ENCODE measurements at places on chromosomes 4 and X.
A peak's percentile ranks its signal among the peaks of the same experiment; 100 is the strongest.

DNA sequence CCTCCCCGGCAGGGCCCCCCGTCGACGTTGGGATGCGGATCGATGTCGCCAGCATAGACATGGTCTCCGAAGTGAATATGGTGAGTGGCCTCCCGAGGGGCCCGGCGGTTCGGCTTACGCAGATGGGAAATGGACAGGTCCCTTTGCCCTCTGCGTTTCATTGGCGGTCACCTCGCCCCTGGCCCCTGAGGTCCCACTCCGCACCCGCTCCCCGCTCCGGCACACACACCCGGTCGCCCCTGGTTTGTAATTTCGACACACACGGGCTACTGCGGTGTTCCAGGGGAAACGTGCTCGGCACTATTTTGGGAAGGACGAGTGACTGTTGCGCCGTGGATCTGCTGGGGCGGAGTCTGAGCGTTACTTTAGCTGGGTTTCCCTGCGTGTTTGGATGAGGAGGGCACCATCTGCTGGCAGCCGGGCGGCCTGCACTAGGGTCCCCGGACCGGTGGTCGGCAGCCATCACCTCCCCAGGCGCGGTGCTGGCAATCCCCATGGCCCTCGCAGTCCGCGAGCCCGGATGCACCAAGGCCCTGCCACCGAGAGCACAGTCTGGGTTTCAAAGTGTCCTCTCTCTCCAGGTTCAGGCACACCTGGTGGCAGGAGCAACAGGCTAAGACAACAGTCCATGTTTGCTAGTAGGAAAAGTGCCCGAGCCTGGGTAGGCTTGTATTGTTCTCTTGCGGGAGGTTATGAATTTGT lies 1.2 kb downstream of the GABRB1 start:
- DNase-seq = peak; percentile 18

- DNase-seq = peak; percentile 77
Observed at GRCh38 chr4:153466081-153466948, at the start of gene TMEM131L. TSS of gene TMEM131L (plus strand) at chr4:153466360. CDS start at chr4:153466398, 38 bp downstream.

DNA sequence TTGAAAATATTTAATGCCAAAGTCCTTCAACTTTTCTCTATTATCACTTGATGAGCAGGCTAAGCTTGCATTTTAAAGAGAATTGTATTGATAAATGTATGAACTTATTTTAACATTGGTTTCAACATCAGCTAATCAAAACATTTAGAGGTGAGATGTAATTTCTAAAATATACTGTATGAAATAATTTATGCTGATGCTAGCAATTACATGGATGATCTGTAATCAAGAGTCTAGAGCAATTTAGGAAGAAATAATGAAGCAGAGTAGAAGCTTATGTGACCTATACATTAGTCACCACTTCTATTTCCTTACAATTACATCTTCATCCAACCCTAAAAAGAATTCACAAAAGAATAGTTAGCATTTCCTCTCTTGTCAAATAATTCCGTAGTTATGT lies 226.8 kb downstream of the KLHL4 start:
- no peak for DNase-seq

DNA sequence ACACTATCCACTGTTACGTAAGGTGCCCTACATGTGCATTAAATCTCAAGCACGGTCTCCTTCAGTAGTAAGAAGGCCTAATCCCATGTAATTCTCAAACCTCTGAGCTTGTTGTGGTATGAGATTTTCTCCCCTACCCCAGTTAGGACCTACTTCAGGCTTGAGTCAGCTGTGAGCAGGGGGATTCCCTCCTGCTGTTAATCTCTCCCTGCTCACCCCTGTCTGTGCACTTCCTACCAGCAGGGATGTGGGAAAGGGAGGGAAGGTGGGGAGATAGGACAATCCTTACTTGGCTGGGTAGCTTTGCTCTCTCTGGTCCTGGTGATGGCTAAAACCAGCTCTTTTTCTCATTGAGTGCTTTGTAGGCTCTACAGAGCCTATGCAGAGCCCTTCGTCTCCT lies 60.8 kb downstream of the PALLD start:
- no peak for DNase-seq

DNA sequence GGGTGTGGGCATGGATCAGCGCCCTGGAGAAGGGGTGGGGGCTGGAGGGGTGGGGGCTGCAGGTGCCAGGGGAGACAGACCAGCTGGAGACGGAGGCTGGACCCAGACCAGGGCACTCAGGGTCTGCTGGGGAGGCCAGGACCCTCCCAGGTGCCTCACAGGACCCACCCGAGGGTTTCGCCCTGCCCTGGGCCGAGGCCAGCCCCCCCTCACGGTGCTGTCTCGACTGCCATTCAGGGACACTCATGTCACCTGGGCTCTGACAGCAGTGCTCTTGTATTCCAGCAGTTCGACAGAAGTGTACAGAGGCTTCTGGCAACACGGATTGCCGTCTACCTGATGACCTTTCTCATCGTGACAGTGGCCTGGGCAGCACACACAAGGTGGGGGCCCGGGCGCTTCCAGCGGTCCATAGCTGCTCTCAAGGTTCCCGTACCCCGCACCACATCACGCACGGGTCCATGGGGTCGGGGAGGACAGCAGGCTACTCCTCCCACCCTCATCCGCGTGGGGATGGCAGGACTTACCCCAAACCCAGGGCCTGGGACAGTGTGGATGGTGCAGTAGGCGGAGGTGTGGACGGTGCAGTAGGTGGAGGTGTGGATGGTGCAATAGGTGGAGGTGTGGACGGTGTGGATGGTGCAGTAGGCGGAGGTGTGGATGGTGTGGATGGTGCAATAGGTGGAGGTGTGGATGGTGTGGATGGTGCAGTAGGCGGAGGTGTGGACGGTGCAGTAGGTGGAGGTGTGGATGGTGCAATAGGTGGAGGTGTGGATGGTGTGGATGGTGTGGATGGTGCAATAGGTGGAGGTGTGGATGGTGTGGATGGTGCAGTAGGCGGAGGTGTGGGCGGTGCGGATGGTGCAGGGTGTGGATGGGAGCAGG lies 18.1 kb downstream of the TMEM175 start:
- DNase-seq = no peak

- DNase-seq = no peak
Observed at GRCh38 chr4:24559889-24560288, 24.5 kb downstream of the DHX15 start.

DNA sequence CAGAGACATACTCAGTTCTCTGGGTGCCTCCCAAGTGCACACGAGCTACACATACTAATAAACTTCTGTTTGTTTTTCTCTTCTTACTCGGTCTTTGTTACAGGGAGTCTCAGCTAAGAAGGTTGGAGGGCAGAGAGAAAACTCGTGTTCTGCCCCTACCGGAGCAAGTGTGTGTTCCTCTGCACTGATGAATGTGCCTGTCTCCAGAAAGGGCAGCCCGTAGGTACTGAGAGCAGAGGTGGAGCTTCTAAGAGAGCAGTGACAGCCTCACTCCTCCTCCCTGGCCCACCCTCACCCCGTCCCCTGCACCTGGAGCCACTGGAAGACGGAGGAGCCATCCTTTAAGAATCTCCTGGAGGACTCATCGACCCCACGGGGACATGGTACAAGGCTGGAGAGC lies 67.6 kb downstream of the MTNR1A start:
- DNase-seq = no peak

All from activated naive CD4-positive, alpha-beta T cell treated with Interleukin-2 at 50 U/mL for 16 hours (primary cell).